Suppressor macrophage treated with lipopolysaccharide for 1 hour (primary cell): ENCODE measurements at places on chromosomes 5 and 9.

- DNase-seq = no peak
Observed at GRCh38 chr9:114690308-114690707, 8.3 kb upstream of the TEX48 start.

DNA sequence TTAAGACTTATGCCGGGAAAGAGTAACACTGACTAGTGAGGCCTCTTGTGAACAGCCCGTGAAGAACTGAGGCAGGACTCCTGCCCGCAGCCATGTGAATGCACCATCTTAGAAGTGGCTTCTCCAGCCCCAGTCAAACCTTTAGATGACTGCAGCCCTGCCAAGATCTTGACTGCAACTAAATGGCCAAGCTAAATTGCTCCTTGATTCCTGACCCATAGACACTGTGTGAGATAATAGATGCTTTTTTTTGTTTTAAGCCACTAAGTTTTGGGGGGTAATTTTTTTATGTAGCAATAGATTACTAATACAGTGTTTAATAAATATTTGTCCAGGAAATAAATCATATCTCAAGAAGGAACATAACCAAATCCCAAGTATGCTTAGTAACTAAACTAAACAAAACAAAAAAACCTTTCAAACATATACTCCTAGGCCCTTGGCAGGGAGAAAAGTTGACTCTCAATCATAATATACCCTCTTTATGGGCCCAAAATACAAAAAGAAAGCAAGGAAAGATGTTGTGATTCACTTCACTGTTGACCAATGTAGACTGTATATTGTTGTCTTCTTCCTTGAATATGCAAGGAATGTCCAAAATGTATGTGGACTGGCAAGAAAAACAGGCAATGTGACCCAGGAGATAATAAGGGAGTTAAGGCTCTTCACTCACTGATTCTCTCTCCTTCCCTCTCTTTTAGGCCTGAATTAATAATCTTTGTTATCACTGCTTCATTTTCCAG lies 79.7 kb upstream of the ZNF366 start:
- no peak for DNase-seq

DNA sequence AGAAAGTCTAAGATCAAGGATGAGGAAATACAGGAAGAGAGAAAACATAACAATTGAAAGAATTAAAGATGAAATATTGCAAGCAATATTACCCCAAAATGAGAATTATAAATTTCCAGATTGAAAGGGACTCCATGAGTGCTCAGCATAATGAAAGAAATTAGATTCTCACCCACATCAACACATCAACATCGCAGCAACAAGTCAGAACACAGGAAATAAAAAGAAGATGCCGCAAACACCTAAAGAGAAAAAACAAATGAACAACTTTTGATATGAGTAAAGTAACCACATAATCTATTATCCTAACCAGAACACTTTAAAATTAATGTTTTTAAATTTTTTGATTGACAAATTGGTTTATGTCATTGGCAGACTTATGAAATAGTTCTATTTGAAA lies 318.3 kb upstream of the PTGER4 start:
- DNase-seq = no peak

- peak; percentile 45 for DNase-seq
Observed at GRCh38 chr5:54895816-54896341, 89.5 kb downstream of the ESM1 start.

DNA sequence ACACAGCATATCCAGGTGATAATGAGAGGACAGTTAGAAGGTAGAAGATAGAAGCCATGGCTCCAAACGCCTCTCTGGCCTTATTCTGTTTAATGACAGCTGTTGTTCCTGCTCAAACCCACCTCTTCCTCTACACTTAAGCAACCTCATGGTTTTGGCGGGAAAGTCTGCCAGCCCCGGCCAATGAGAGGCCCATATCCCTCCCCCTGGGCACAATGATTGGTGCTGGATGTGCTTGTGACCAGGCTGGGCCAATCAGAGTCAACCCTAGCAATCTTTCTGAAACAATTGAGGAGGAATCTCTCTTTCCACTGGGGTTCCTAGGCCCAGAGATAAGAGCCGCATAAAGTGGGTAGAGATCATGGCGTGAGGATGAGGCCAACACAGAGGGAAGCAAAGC lies 4.8 kb upstream of the GFI1B start:
- DNase-seq = peak; percentile 39

DNA sequence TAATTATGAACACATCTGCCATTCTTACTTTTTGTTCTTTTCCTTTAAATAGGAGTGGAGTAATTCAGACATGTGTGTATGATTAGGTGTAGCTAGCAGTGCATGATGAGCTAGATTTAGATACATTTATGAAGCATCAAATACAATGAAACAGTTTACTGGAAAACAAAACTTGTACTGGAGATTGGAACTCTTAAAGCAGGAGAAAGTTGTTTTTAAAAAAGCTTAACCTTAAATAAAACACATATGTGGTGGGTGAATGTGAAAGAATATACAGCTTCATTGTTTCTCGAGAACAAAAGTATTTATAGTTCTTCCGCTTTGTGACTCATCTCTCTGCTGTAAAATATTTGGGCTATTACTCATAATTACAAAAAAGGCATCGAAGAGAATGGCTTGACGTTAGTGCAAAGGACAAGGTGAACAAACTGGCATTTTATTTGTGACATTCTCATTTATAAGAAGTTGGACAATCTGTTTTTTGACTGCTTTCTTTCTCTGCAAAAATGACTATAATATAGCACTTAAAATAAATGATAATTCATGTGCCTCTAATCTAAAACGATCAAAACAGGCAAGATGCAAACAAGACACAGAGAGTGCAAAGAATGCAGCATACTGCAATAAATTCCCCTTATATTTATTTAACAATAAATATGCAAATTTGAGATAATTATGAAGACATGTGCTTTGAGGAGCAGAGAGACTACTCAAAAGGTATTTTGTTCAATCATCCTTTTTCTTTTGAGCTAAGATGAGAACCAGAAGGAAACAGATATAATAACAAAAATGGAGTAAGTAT lies 478.8 kb downstream of the CETN3 start:
- no peak for DNase-seq

- DNase-seq = no peak
Observed at GRCh38 chr5:147851578-147851977, 20.1 kb upstream of the SPINK1 start.

- no peak for DNase-seq
Observed at GRCh38 chr5:3734632-3735031, 139.0 kb downstream of the IRX1 start.

GRCh38 chr9:87718852-87719612 lies 6.9 kb upstream of the CTSL start:
- peak; percentile 62 for DNase-seq

DNA sequence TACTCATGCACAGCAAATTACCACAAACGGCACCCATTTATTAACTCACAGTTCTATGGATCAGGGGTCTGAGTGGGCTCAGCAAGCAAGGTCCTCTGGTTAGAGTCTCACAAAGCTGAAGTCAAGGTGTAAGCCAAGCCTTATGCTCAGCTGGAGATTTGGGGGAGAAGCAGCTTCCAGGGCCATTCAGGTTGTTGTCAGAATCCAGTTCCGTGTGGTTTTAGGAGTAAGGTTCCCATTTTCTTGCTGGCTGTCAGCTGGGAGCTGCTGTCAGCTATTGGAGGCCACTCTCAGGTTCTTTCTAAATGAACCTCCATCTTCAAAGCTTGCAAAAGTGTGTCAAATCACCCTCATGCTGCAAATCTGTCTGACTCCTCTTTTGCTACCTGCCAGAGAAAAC lies 17.7 kb downstream of the FCN2 start:
- DNase-seq = no peak

- no peak for DNase-seq
Observed at GRCh38 chr9:115992834-115993233, 160.8 kb upstream of the PAPPA start.

GRCh38 chr5:149133795-149134777 lies 7.2 kb upstream of the ABLIM3 start:
- peak; percentile 79 for DNase-seq

GRCh38 chr9:79667817-79668436 lies 96.2 kb downstream of the TLE4 start:
- DNase-seq = no peak

DNA sequence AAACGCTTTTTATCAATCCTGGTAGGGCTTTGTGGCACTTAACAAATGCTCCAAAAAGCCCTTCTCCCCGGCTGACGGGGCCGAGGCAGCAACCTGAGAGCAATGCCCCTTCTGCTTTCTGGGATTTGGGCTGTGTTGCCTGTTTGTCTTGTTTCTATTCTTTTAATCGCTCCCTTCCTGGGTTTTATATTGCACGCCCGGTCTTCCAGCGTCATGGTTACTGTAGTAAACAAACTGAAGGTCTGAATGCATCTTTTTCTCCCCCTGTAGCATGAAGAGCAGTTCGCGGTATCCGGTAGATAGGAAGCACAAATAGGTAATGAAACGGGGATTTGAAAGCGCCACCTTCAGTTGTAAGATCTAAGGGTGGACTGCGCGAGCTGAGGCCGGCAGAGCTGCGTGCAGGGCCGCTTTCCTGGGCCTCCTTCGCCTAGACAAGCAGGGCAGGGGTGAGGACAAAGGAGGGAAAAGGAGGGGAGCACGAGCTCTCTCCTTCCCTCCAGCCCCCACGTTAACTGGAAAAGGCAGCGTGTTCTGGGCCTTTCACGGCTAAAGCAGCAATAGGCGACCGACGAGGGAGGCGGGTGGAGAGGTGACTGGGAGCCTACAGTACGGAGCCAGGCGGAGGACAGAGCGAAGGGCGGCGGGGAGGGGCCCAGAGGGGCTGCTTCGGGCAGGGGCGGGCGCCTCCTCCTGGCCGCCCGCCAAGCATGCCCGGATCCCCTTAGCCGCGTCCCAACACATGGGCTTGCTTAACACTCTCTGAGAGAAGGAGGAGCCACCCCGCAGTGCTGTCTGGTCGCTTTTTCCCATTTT lies 49.3 kb upstream of the ZNF366 start:
- peak; percentile 53 for DNase-seq

DNA sequence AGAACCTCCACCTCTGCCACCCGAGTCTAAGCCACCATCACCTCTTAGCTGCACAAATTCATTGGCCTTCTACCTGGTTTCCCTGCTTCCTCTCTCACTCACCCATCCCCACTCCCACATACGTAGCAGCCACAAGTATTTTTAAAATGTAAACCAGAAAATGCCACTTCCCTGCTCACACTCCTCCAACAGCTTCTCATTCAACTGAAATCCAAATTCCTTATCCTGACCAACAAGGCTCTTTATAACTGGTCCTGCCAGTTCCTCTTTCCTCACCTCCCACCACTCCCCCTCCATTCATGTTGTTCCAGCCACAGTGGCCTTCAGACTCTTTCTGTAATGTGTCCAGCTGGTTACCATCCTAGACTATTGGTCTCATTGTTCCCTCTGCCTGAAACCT lies 25.0 kb upstream of the PALM2AKAP2 start:
- no peak for DNase-seq

DNA sequence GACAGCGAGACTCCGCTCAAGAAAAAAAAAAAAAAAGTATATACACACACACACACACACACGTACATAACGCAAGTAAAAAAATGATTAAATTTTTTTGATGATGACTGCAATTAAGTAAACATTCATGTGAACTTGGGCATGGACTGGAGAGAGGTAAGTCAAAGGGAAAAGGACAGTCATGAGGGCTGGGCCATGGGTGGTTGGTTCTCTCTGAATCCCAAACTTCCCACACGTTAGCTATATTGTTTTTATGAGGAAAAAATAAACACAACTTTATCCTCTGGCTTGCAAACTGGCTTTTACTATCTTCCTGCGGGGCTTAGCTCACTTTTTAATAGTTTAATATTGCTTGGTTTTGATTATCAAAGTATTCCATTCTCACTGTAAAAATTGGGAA lies 53.7 kb downstream of the GOLM1 start:
- DNase-seq = no peak

GRCh38 chr5:61881821-61882487 lies 424.1 kb upstream of the KIF2A start:
- DNase-seq = no peak

DNA sequence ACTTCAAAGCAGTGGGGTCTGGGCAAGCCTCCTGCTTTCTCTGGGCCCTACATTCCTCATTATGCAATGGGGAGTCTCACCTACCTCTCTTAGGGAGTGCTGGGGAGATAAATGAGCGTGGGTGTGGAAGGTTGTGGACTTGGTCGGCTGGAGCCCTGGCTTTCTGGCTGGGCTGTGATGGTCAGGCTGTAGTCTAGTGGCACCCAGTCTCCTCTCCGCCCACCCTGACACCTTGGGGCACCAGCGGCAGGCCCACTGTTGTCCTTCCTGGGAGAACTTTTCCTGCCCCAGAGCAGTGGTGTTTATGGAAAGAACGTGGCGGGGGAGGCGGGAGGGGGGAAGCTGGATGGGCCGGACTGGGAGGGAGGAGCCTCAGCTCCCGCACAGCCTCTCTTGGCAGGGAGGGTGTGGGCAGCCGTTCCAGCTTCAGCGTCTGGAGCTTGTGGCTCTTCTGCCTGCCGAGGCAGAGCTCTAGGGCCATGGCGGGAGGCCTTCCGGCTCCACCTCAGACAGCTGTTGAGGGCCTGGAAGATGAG lies 4.1 kb downstream of the PTGS1 start:
- DNase-seq = peak; percentile 63

- DNase-seq = no peak
Observed at GRCh38 chr5:64532212-64532611, 26.4 kb downstream of the RGS7BP start.

DNA sequence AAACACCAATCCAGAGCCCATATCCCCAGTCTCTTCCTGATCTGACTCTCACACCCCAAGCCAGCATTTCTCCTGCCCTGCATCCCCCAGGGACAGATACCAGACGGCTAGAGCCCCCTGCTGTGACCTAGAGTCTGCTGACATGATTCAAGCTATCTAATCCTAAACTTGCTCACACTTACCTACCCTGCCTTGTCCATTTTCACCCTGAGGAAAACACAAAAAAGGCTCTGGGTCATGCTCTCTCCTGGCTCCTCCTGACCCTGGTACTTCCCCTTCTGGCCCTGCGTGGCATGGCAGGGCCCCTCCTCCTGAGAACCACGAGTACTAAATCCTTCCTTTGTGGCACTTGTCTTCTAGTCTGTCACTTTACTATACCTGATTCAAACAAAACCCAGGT lies 2.8 kb upstream of the ARRDC1 start:
- peak; percentile 73 for DNase-seq

- no peak for DNase-seq
Observed at GRCh38 chr9:124052401-124052800, 40.8 kb downstream of the LHX2 start.

- DNase-seq = no peak
Observed at GRCh38 chr5:332843-333242, 11.3 kb downstream of the AHRR start.

DNA sequence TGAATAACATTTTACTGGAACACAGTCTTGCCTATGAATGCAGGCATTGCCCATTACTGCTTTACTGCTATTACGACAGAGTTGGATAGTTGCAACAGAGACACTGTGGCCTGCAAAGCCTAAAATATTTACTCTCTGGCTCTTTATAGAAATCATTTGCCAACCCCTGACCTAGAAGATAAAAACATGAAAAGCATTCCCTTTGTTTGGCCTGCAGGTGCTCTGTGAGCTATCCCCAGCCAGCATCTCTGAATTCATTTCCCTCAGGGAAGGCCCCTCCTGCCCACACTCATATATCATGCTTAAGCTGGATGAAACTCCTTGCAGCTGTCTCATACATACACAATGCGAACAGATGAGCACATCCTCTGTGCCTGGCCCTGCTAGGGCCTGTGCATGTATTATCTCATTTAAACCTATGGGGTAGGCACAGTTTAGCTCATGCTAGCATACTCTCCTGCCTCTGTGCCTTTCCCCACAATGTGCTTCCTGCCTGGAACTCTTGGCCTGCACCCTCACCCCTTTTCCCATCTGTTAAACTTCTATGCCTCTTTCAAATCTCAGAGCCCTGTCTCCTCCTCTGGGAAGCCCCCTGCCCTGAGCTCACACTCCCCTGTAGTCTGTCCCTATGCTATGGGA lies 193.1 kb downstream of the PAX5 start:
- no peak for DNase-seq
